ENCODE measurements at places on chromosomes 13 and 19.

DNA sequence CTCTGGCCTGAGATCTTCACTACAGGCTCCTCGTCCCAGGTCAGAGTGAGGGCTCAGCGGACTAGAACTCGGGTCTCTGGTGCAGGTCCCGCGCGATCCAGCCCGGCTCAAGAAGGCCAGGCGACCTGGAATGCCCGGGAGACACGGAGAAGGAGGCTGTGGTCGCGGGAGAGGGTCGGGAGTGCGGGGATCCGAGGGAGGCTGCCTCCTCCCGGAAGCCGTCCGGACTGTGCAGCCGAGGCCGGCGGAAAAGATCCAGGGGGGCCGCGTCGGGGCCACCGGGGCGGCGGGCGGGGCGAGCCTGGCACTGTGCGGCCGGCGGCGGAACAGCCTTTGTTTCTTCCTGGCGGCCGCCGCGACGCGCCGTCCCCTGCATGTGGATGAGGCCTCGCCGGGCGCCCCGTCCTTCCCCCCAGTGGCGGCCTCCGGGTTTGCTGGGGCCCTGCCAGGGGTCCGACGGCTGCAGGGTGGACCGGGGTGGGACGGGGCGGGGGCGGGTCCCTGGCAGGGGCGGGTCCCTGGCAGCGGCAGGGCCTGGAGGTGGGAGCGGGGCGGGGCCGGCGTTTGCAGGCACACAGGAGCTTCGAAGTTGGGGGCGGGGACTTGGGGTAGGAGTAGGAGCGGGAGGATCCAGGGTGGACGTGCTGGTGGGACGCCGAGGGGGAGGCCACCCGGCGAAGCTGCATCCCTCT is 1.0 kb upstream of the SLC7A10 start:
- no peak for DNase-seq

DNA sequence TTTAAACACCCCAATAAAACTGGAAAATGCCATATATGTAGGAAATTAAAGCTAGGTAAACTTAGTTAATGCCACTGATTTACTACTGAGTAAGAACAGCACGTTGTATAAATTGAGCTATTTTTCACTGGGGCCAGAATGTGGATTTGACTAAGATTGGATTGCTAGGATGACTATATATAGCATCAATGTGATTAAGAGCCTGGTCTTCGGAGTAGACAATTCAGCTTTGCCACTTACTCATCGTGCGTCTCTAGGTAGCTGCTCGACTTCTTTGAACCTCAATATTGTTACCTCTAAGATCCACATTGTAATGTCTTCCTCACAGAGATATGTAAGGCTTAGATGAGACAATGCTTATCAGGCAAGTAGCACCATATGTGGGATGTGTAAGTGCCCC is 462.5 kb downstream of the KLF12 start:
- no peak for DNase-seq

GRCh38 chr13:30479154-30479882 is 13.6 kb upstream of the HMGB1 start:
- no peak for DNase-seq

- no peak for DNase-seq
These were observed 27.3 kb downstream of the SHISA2 start for GRCh38 chr13:26024558-26024957.

Measured in cortex of kidney (tissue), 1 donor.